Activated CD8-positive, alpha-beta memory T cell treated with anti-CD3 and anti-CD28 coated beads, Interleukin-2, amount 50 U/mL, for 4 hours (primary cell): ENCODE measurements at places on chromosomes 2 and 18.

GRCh38 chr2:128250229-128251025 lies 68.2 kb downstream of the HS6ST1 start:
- no peak for DNase-seq

DNA sequence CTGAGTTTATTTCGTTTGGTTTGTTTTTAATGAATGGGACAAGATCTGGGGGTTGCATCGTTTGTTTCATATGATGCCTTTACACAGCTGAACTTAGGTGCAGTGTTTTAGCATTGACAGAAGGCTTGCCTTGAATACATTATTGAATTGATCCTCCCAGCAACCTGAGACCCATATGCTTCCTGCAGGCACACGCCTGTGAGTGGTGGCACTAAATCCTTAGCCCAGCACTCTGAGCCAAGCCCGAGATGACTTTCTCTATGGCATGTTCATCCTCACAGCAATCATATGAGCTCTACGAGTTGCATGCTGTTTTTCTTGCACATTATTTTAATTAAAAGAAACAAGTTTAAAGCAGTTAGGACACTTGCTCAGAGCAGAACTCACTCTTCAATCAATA lies 47.8 kb upstream of the AGAP1 start:
- no peak for DNase-seq

DNA sequence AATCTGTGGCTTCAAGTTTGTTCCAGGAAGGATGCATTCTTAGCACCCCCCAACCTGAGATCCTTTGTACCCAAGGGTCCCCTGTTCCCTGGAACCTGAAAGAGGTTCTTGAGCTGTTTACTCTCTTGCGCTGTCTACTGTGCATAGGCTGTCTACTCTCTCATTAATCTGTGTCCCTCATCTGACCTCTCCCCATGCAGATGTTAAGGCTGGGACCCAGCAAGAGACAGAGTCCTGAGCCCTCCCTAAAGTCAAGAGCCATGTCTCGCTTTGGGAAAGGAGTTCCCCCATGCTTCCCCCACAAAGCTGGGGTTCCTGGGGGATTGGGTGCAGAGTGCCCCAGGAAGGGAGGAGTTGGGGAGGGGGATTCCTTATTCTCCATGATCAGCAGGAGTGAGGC lies 312.9 kb downstream of the CYP26B1 start:
- no peak for DNase-seq

DNA sequence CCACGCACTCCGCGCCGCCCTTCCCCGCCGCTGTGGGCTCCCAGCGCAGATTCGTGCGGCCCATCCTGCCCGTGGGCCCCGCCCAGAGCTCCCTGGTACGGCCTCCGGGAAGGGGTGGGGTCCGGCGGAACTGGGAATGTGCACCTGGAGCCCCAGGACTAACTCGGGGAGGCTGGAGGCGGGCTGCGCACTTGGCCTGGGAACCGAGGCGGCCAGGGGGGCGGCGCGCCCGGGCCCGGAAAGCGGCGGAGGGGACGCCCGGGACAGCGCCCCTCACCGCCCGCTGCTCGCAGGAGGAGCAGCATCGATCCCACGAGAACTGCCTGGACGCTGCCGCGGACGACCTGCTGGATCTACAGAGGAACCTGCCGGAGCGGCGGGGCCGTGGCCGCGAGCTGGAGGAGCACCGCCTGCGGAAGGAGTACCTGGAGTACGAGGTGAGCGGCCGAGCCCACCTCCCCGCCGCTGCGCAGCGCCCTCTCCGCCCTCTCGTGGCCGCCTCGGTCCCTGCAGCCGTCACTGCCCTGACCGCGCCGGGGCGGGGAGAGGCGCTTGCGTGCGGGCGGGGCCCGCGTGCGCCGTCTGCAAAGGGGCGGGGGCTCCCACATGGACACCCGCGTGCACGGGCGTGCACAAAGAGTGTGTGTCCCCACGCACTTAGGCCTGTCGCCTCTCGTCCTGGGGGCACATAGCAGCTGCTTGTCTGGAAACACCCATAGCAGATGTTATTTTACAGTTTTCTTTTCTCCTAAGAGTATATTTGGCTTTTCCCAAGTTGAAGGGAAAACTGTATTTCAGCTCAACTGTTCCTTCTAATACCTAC lies 25.2 kb downstream of the PSD4 start:
- peak; percentile 72 for DNase-seq

DNA sequence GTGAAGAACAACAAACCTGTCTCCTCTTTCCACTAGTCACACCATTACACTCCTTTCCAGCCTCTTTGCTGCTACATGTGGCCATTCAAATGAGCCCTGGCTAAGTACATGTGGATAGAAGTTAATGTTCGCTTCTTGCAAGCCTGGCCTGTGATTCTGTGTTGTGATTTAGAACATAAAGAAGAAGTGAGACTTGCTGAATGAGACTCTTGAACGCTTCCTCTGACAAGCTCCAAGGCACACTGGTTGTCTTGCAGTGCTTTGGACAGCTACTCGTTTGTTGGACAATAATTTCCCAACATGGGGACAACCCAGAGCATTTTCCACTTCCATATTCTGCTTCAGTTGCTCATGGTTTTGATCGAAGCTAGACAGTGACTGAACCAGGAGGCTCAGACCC lies 57.3 kb downstream of the CCDC74A start:
- no peak for DNase-seq

- DNase-seq = no peak
Measured at GRCh38 chr18:33851546-33852078, 273.6 kb downstream of the ASXL3 start.

GRCh38 chr18:12990123-12990475 lies 1.1 kb upstream of the CEP192 start:
- DNase-seq = peak; percentile 32

GRCh38 chr2:216833061-216833460 lies 26.8 kb downstream of the TNP1 start:
- DNase-seq = no peak

DNA sequence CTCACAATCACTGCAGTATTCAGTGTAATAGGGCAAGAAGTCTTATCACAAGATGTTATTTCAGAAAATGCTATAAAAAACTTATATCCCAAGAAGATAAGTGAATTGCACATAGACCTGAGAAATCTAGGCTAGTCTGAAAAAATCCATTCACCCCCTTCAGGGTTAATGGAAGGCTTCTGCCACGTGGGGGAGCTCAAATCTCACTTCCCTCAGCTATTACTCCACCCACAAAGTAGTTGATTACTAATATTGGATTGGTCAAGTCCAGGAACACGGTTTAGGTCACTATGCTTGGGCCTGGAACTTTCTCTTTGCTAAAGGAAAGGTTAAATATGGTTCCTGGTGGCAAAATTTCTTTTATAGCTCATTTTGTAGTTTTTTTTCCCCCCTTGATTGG lies 51.2 kb upstream of the ADAM23 start:
- DNase-seq = no peak

GRCh38 chr2:31893094-31893493 lies 117.7 kb downstream of the MEMO1 start:
- DNase-seq = no peak

DNA sequence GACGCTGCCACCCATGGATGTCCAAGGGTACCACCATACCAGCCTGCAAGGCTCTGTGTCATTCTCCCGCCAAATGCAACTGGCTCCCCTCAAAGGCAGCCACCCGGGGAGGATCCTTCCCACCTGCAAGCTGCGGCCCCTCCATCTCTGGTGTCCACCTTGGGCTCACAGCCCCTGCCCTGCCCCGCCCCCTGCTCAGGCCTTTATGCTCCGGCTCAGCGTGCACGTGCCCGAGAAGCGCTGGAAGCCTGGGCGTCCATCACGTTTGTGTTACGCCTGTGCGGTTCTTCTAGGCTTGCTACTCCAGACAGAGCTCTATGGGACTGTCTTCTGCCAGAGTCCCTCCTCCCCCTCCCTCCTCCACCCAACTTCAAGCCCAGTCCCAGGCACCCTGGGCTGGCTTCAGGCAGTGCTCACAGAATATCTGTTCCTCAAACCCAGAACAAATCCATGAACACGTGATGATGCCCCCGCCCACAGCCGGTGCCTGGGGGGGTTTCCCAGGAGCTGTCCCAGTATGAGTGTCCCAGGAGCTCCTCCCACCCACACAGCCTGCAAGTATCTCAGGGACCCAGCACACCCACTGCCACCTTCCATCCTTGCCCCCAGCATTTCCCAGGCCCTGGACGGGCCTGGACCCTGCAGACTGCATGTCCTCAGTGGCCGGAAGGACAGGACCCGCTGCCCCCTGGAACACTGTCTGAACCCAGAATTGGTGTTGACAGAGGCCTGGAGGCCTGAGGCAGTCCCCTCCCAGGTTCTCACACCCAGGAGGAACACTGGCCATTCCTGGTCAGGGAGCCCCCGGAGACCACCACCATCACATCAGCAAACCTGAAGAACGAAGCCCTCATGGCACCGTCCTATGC lies 30.3 kb downstream of the KIF1A start:
- DNase-seq = peak; percentile 11

DNA sequence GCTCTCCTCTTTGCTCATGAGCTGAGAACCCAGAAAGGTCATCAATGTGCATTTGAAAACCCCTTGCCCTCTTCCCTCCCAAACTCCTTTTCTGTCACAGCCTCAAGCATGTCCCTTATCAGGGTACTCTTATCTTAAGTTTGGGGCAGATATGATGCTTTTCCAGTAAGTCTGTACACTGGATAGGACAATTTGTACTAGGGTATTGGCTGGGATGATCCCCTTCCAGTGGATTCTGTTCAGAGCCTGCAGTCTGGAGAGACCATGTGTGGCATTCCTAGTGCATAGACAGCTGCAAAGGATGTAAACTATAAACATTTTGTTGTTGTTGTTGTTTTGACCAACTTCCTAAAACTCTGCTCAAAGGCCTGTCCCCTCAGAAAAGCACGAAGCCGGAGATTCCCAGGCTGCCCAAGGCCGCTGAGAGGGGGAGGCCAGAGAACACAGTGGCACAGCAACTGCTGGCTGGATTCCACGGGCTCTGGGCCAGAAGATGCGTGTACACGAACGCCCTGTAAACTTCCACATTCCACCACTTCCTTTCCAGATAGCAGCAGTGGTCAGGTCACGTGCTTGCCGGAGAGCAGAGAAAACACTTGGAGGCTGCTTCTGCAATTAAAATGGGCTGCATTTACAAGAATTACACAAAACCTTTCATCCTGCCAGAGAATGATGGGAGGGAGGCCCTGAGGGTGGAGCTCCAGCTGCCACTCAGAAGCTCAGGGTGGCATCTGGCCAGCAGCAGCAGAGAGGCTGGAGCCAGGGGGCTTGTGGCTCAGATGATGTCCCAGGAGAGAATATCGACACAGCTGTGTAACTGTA lies 42.1 kb downstream of the BMP10 start:
- peak; percentile 30 for DNase-seq

- no peak for DNase-seq
Measured at GRCh38 chr2:45888641-45889040, 237.2 kb downstream of the PRKCE start.

DNA sequence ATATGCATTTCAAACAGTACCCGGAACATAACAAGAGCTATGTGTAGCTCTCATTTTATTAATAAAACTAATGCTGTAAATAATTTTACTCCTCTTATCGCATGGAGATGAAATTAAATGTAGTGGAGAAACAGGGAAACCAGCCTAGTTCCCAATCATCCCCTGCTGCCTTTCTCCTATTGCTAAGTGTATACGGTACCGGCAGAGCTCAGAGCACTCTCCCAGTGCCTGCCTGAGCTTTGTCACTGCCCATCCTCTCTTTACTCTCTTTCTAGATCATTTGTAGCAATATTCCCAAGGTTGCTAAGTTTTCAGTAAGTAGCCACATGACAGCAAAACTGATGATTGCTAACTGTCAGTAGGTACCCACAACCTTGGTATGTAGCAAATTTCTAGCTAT lies 85.5 kb upstream of the ZSWIM2 start:
- no peak for DNase-seq

DNA sequence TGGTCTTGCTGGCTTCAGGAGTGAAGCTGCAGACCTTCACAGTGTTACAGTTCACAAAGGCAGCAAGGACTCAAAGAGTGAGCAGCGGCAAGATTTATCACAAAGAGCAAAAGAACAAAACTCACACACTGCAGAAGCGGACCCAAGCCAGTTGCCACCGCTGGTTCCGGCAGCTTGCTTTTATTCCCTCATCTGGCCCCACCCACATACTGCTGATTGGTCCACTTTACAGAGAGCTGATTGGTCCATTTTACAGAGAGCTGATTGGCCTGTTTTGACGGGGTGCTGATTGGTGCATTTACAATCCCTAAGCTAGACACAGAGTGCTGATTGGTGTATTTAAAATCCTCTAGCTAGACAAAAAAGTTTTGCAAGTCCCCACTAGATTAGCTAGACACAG lies 37.2 kb upstream of the ZNF532 start:
- DNase-seq = no peak

DNA sequence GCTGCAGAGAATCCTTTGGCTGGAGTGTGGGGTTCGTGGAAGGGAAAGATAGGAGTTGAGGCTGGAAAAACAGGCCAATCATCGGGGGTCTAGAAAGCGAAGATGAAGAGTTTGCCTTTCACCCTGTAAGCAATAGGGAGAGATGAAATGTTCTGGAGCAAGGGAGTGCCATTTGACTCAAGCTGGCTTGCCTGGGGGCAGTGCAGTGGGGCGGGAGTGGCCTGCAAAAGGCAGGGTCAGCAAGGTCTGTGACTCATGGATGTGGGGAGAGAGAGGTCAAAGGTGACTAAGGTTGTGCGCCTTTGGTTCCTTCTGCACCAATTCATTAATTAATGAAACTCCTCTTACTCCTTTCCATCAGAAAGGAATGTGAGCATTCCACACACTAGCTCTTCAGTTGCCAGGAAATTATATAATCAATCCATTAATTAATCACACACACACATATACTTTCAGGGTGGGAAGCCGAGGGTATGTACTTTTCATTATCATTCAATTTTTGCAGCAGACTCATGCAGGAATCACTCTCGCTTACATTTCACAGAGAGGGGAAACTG lies 227.6 kb downstream of the MYCN start:
- no peak for DNase-seq

DNA sequence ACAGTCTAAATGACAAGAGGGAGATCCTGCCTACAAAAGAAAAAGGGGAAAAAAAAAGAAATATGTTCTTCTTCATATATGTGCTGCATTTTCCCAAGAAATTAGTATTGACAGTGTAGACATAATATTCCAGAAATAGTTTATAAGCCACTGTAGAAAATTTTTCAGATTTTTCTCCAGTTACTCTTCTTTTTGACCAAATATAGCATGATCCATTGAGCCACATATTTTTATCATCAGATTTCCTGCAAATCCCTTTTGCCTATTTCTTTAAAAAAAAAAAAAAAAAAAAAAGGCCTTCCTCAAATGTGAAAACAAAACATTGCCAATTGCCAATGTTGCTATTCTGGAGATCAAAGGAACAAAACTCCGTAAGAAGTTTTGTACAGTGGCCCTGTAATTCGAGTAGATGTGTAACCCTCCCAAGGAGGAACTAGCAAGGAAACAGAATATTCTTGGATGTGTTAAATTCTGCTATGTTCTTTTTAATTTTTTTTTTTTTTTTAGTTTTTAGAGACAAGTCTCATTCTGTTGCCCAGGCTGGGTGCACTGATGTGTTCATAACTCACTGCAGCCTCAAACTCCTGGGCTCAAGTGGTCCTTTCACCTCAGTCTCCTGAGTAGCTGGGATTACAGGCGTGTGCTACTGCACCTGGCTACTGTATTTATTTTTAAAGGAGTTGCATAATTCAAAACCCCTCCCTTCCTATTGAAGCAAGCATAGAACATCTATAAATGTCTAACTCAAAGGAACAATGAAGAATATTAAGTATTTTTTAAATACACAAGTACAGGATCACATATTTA lies 12.5 kb upstream of the CABYR start:
- no peak for DNase-seq

GRCh38 chr2:146994246-146994645 lies 850.6 kb upstream of the ACVR2A start:
- DNase-seq = no peak
